ENCODE measurements at places on chromosomes 2 and 18. TPM values are rescaled to one million over a fixed set of nuclear protein-coding genes. Genes with fewer than 3 reads are reported as not detected.

The SGPP2 gene
- 3.0 TPM for total RNA-seq

The FSHR gene
- 22.6 TPM for total RNA-seq

The STK25 gene
- 224 TPM for total RNA-seq

The FKBP7 gene
- 25.6 TPM for total RNA-seq

The IL1B gene
- 0.63 TPM for total RNA-seq

The UGT1A9 gene
- total RNA-seq = not detected

The COLEC11 gene
- 15.4 TPM for total RNA-seq

All from testis (tissue), 5 donors.